Right renal pelvis (tissue), 4 donors: ENCODE measurements at places on chromosomes 4 and X. TPM values are rescaled to one million over a fixed set of nuclear protein-coding genes. Genes with fewer than 3 reads are reported as not detected.

The CXorf49 gene
- 0.10 TPM for polyA plus RNA-seq

The CABS1 gene
- 0.13 TPM for polyA plus RNA-seq

The GAGE13 gene
- not detected for polyA plus RNA-seq

DNA sequence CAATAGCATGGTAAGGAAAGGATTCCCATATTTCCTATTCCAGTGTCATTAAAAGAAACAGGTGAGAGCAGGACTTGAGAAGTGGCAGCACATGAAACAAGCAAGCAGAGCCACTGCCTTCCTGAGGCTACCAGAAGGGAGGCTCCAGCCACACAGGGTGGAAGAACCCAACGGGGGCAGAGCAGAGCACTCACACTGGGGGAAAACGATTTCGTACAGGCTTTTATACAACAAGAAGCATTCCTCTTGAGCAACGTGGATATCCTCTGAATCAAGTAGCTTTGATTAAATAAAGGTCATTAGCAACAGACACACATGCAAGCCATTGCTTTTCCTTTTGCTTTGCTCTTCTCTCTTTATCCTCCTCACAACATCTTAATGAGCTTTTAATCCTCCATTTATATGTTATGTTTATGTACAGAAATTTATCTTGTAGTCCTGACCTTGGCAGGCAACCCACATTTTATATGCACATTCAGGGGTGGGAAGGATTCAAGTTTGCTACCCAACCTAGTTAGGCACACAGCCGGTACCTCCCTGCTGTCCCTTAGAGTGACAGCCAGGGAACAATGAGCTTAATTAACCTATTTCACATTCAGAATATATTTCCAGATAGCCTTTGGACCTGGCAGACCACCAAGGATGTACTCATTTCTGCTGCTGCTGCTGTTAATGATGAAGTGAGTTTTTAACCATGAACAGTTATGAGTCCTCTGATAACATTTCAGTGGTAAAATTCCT is 202.1 kb downstream of the ARHGAP24 start:
- DNase-seq = no peak

DNA sequence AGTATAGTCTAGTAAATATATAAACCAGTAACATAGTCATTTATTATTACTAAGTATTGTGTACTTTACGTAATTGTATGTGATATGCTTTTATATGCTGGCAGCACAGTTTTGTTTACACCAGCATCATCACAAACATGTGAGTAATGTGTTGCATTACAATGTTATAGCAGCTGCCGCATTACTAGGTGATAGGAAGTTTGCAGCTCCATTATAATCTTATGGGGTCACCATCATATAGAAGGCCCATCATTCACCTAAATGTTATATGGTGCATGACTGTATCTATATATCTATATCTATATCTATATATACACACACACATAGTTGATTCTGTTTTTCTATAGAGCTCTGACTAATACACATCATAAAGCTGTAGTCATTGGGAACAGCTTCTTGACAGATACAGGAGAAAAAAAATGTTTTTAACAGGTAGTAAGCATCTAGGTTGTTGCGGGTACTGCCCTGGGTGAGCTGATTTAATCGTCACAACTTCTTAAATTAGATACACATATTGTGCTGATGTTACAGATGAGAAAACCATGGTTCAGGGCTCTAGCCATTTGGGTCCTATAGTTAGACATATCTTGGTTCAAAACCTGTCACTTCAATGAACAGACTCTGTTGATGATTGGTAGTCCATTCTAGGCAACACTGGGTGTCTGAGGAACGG is 77.9 kb downstream of the CLNK start:
- no peak for DNase-seq
